Choroid plexus epithelial cell (primary cell): ENCODE measurements at places on chromosomes 5 and 9.

GRCh38 chr9:37566716-37567115, 9.5 kb downstream of the FBXO10 start:
- no peak for DNase-seq

DNA sequence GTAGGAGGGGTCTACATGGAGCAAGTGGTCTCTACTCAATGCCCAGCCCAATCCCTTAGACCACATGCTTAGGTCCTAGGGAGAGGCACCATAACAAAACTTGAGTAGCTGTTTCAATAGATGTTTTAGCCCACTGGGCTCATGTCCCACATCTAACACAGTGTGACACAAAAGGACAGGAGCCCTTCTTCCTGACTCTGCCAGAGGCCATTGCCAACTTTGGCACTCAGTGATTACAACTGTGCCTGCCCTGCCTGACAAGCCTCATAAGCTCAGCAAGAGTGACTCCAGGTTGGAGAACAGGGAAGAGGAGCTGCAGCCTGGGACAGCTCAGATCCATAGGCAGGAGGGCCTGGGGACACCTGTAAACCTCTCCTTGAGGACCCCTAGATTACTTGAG, 230.8 kb downstream of the ENC1 start:
- DNase-seq = no peak

DNA sequence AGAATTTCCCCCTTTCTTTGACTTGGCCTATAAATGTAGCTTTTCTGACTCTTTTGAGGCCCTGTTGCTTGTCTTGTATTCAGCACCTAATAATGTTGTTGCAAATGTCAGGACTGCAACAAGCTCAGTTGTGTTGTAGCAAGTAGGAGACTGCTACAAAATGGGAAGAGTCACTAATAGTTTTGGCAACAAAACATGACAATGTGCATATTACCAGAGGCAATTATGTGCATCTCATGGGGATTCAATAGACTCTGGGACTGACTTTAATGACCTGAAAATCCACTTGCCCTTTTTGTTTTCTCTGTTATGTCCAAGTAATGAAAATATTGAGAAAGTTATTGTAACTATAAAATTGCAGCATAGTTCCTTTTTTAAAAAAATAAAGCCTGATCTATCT, 368.4 kb downstream of the OSTF1 start:
- DNase-seq = no peak

- DNase-seq = peak; percentile 65
Measured at GRCh38 chr5:119418606-119419100, 33.6 kb upstream of the HSD17B4 start.

DNA sequence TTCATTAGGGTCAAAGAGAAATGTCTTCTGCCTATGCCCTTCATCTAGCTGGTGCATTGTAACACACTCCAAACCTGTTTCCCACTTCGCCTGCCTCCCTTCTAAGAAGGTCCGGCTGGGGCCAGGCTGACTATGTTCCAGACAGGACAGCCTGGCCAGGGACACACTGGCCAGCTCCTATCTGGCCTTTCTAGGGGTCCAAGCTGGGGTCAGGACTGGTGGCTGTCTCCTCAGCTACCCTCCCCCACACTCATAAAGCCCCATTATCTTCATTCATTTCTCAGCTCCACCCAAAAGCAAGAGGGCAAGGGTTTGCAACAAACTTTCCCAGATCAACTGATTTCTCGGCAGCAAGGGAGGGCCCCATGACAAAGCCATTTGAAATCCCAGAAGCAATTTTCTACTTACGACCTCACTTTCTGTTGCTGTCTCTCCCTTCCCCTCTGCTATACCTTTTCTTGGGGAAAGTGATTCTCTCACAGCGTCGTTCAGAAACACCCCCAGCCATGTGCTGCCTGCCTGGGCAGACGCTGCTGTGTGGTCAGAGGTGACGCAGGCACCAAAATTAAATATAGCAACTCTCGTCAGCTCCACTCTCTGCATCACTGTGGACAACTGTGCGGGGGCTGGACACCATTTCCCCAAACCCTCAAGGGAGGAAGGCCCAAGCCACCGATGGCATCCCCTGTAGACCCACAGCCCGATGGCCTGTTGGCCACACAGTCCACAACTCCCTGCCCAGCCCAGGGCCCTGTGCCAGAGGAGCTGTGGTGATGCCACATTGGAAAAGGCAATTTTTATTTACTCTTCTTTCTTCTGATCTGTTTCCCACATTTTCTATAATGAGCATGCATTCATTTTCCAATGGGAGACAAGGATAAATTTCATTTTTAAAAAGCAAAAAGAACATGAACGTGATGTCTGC, 6.1 kb downstream of the IL13 start:
- no peak for DNase-seq

GRCh38 chr5:136656811-136657210, 291.5 kb upstream of the TRPC7 start:
- peak; percentile 41 for DNase-seq

DNA sequence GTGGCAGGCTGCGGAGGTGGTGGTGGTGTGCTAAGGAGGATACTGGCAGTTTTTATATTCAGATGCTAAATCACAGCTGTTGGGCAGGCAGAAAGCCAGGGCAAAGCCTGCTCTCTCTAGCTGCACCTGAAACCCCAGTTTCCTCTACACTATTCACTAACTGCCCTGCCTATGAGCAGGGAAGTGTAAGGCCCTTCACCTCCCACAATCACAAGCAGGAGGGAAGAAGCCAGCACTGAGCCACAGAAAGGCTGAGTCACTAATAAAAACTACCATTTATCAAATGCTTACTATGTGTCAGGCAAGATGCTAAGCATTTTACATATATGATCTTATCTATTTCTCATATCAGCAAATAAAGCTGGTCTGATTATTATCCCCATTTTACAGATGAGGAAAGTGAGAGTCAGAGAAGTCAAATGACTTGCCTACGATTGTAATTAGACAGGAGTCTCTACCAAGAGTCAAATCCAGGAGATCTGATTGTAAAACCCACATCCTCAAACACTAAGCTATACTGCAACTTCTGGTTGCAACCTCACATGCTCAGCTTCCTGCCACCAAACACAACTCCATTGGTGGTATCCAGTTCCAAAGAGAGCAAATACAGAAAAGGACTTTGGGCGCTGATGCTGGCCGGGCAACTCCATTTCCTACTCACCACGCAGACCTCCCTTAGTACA, 17.7 kb upstream of the IL6ST start:
- DNase-seq = peak; percentile 59

DNA sequence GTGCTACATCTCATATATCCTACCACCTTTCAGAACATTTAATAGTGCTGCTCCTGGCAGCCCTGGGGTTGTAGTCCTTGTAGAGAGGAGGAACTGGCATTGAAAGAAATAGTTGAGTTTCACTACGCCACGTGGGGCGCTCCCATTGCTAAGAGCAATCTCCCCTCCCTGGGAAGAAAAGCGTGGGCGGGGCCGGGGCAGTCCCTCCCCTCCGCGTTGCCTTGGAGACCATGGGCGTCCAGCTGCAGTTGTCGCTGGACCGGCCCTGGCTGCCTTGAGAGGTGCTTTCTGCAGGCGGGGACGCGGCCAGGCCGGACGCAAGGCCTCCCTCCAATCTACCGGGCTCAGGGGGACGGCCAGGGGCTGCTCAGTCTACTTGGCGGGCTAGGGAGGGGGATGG, 368 bp upstream of the CCDC180 start:
- DNase-seq = peak; percentile 90

GRCh38 chr5:4646715-4647375, 493.3 kb upstream of the ADAMTS16 start:
- peak; percentile 0 for DNase-seq

GRCh38 chr5:5078009-5078897, 61.9 kb upstream of the ADAMTS16 start:
- no peak for DNase-seq

DNA sequence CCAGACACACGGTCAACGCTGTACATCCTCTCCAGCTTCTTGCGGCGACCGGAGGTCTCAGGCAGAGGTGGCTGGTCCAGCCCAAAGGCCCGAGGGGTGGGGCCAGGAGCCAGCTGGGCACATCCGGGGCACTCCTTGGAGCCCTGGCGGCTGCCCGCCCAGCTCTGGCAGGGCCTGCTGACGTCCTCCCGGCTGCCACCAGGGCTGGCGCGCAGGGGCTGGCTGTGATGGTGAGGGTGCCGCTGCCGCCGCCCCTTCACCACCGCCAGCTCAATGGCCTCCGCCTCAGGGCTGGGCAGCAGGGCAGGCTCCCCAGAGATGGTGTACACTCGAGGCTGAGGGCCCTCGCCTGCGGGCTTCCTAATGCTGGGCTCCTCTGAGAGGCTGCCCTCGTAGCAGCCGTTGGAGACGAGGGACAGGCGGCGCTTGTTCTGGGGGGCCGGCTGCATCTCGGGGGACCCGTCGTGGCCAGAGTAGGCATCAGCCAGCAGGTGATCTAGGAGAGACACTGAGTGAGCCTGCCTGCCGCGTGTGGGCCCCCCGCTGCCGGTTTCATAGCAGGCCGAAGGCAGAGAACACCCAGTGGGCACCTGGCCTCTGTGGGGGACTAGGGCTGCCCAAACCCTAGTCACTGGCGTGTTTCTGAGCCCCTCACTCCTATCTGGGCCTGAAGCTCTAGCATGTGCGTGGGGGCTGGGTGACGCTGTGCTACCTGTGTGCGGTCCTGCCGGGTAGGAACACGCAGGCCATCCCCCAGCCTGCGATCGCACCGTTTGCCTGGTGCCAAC, 1.5 kb downstream of the NSMF start:
- DNase-seq = no peak

DNA sequence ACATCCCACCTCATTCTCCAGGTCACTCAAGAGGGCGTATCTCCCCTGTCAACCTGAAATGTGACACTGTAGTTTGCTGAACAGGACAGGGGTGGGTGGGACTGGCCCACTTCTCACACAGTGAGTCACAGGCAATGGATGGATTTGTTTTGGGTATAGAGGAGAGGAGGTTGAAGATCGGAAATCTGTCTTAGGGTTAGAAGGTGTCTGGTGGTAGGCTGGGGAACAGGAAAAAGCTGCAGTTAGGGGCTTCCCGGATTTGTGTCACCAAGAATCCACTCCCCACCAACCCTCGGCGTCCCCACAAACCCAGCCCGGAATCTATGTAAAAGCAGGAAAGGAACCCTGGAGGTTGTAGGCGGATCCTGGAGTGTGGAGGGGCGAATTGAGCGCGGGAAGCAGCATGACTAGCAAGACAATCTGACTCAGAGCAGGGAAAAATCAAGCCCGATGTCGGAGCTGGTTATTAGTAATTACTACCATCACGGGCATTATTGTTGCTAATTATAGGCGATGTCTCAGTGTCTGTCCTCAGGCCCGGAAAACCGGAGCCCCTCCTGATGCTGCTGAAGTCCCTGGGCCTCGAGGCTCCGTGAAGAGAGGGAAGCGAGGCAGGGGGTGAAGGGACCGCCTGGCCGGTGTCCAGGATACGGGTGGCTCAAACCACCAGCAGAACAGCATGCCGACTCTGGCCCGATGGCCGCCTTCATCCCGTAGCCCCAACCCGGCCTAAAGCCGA, 1.7 kb upstream of the IRX1 start:
- DNase-seq = no peak

GRCh38 chr5:75681125-75681830, 36.0 kb downstream of the POC5 start:
- peak; percentile 75 for DNase-seq

GRCh38 chr9:137816531-137817235, 60.9 kb upstream of the CACNA1B start:
- no peak for DNase-seq

- DNase-seq = peak; percentile 45
Measured at GRCh38 chr5:142364251-142365145, 39.7 kb upstream of the SPRY4 start.

DNA sequence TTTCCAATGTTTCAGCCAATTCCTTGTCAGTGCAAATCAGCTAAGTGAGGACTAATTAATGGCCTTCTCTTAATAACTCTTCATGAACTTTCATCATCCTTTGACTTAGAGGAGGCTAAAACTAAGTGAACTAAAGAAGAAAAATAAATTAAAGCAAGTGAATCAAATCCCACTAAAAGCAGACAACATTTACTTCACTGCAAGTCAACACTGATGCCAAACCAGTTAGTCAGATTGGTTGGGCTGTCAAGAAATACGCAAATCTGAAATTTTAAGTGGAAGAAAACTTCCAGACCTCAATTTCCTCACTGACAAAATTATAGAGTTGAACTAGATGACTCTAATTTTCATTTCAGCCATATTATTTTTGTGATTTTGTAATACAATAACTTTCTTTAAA, 137.2 kb upstream of the PRLR start:
- no peak for DNase-seq

- DNase-seq = no peak
Measured at GRCh38 chr9:1354086-1354485, 303.9 kb downstream of the DMRT2 start.

GRCh38 chr9:17528859-17529258, 50.0 kb upstream of the SH3GL2 start:
- peak; percentile 35 for DNase-seq

GRCh38 chr5:91707521-91707841, 324.4 kb upstream of the ARRDC3 start:
- peak; percentile 3 for DNase-seq

DNA sequence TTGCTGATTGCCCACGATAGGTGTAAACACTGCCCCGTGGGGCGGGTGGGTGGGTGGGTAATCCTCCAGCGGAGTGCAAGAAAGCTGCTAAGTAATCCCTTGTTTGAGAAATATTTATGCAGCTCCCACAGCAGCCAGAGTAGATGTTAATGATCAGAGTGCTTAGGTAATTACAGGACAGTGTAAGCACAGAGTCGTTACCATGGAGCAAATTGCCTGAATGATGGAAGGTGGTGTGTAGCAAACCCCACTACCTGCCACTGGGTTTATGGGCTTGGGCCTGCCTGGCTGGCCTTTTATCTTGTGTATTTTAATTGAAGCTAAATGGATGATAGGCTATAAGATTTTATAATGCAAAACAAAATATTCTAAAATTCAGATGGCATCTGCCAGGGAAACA, 110.0 kb downstream of the COL5A1 start:
- no peak for DNase-seq

DNA sequence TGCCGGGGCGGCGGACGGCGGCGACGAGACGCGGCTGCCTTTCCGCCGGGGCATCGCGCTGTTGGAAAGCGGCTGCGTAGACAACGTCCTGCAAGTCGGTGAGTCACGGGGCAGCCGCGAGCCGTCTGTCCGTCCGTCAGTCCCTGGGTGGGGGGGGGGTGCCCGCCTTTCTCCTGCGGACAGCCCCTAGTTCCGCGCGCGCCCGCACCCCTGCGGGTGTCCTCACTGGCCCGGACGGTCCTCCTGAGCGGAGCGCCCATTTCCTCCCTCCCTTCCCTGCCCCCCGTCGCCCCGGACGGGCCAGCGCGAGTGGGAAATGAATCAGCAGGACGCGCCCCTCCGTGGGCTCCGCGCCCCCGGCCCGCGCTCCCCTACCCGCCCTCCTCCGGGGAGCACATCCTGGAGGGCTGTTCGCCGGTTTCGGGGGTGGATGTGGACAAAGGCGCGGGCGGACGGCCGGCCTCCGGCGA, 828 bp downstream of the ZSWIM6 start:
- DNase-seq = peak; percentile 74

- no peak for DNase-seq
Measured at GRCh38 chr5:31757806-31758205, 118.9 kb downstream of the PDZD2 start.

- no peak for DNase-seq
Measured at GRCh38 chr5:106510321-106510720, 1160.4 kb downstream of the EFNA5 start.
